T-helper 17 cell (primary cell): ENCODE measurements at places on chromosomes 2 and 18.
A peak's percentile ranks its signal among the peaks of the same experiment; 100 is the strongest.

DNA sequence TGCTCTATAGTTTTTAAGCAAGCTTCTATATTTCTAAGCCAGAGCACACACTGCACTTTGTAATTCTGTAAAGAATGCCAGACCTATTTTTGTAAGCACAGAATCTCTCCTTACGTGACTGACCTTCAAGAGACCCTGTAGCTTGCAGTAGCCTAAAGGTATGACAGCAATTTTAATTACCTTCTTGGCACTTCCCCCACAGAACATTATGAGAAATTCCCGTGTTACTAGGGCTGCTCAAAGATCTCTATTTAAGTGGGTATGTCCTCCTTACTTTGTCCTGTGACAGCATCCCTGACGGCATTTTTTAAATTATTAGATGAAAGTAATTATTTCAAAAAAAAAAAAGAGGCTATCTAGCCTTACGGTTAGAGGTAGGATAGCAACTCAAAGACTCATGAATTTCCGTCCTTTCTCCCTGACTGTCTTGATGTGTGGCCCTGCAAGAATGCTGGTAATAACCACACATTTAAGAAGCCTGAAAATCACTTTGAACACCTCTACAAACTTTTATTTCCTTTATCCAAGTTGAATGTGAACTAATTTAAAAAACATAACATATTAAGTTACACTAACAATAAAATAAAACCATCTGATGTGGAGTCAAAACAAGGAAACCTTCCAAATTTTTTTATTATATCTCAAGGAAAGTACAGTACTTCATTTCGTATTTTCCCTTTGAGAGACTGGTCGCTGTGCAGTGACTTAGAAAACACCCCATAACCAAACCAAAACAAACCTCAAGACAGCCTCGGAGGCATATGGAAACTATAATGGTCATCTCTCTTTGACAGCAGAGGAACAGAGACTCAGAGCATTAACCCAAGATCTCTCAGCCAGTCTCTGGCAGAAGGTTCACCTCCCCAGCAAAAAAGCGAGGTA is 54.9 kb downstream of the THUMPD2 start:
- peaks cover 4% of the 10 kb centered on the region for H3K4me1 ChIP-seq
- no peak for DNase-seq
- H3K27ac ChIP-seq = no peak overlapping the region
- peaks cover 13% of the 10 kb centered on the region for H3K27me3 ChIP-seq
- H3K36me3 ChIP-seq = no peaks in the 10 kb centered on the region
- no peak overlapping the region for H3K4me3 ChIP-seq

DNA sequence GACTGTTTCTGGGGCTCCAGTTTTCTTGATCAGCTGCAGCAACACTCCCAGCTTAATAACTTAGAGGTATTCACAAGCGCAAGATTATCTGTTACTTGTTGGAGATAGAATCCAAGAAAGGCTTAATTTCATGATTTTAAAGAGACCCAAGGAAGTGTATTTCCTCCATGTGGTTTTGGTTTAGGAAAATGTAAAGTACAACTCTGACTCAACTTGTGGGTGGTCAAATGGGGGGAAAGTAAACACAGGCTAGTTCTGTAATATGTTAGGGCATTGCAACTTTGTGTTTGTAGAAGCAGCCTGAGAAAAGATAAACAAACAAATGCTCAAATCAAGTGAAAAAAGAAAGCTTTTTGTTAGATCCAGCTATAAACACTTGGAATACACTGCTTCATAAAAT is 90.1 kb upstream of the COL3A1 start:
- DNase-seq = no peak
- H3K4me3 ChIP-seq = no peak overlapping the region

GRCh38 chr2:175843625-175844024 is 158.4 kb downstream of the LNPK start:
- no peaks in the 10 kb centered on the region for H3K4me1 ChIP-seq
- no peak overlapping the region for H3K4me3 ChIP-seq
- no peaks in the 10 kb centered on the region for H3K36me3 ChIP-seq
- H3K27ac ChIP-seq = no peak overlapping the region

DNA sequence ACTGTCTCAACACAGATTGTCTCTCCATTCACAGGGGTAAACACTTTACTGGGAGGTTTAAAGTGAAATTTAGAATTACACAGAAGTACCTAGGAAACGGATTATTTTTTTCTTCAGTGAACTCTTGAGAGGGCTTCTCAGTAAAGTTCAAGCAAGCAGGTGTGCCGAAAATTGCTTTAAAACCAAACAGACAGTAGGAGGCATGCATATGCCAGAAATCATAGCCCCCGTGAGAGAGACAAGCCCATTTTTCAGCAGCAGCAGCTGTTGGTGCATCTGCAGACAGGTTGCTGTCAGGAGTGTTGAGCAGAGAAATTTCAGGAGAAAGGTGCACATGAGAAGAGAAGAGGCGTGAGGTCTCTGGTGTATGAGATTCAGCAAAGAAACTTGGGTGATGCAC is 2115.5 kb upstream of the CELF4 start:
- no peak overlapping the region for H3K4me3 ChIP-seq
- H3K27ac ChIP-seq = no peak overlapping the region
- H3K4me1 ChIP-seq = no peaks in the 10 kb centered on the region
- no peaks in the 10 kb centered on the region for H3K36me3 ChIP-seq

DNA sequence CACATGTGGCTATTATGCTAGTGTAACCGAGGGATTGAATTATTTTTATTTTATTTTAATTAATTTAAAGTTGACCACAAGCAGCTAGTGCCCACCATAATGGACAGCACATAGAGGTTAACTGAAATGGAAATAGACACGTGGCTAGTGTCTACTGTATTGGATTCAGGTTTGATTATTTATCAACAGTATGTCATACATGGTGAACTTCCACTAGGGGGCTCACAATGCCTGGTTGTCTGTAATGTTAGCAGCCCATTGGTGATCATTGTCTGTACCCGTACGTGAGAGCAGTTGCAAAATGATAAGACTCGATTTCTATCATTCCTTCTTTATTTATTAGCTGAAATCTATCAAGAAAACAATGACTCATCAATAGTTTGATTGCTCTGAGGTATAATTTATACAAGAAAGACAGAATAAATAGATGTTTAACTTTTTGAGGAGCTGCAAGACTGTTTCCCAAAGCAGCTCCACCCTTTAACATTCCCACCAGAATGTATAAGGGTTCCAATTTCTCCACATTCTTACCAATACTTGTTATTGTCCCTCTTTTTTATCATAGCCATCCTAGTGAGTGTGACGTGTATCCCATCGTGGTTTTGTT is 76.5 kb downstream of the CYBRD1 start:
- peaks cover 17% of the 10 kb centered on the region for H3K27me3 ChIP-seq
- H3K4me3 ChIP-seq = peak overlapping the region; percentile 15
- no peaks in the 10 kb centered on the region for H3K36me3 ChIP-seq
- peaks cover 2% of the 10 kb centered on the region for H3K4me1 ChIP-seq

GRCh38 chr2:95174031-95174542 is 8.5 kb downstream of the ZNF2 start:
- no peak for DNase-seq
- H3K27ac ChIP-seq = no peak overlapping the region
- H3K27me3 ChIP-seq = no peaks in the 10 kb centered on the region

DNA sequence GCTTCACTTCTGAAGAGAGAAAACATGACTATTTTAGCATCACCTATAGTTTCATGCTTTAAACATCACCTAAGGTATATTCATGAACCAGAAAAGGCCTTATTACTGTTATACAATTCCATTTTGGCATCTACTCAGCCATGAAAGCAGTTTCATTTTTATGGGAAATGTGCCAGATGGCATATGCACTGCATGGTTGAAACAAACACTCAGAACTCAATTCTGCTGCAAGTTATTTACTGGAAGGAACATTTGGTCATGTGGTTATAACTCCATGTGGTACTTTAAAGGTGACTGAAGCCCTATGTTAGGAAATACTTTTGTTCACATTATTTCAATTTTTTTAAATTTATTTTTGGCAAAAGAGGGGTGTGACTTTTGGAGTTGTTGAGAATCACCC is 287.5 kb upstream of the CRIM1 start:
- no peak overlapping the region for H3K27ac ChIP-seq
- no peaks in the 10 kb centered on the region for H3K4me1 ChIP-seq
- no peak overlapping the region for H3K4me3 ChIP-seq
- no peaks in the 10 kb centered on the region for H3K27me3 ChIP-seq
- no peaks in the 10 kb centered on the region for H3K36me3 ChIP-seq

- no peaks in the 10 kb centered on the region for H3K4me1 ChIP-seq
- H3K4me3 ChIP-seq = no peak overlapping the region
- DNase-seq = no peak
- no peaks in the 10 kb centered on the region for H3K36me3 ChIP-seq
- H3K27ac ChIP-seq = no peak overlapping the region
These were observed 17.5 kb downstream of the IGFBP2 start for GRCh38 chr2:216650626-216651257.

GRCh38 chr18:8040021-8040420 is 472.9 kb downstream of the PTPRM start:
- no peaks in the 10 kb centered on the region for H3K27me3 ChIP-seq
- no peak for DNase-seq
- no peaks in the 10 kb centered on the region for H3K4me1 ChIP-seq
- H3K27ac ChIP-seq = no peak overlapping the region
- H3K4me3 ChIP-seq = no peak overlapping the region
